Activated naive CD4-positive, alpha-beta T cell (primary cell): ENCODE measurements at places on chromosomes 1 and 21.

DNA sequence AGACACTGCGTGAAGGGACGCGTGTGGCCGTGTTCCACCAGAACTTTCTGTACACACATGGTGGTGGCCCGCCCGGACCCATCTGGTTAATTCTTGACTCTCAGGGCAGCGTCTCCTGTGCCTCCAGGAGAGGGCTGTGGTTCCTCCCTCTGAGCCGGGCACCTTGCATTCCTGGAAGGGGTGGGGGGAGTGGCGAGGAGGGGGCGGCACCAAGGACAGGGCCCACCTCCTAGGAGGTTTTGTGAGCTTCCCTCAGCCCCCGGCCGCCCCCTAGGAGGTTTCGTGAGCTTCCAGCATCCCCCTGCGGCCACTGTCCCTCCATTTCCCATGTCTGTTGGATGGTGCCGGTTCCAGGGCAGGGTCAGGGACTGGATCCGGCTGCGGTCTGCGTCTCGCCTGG is 28.9 kb downstream of the FAAP20 start:
- no peak for DNase-seq

DNA sequence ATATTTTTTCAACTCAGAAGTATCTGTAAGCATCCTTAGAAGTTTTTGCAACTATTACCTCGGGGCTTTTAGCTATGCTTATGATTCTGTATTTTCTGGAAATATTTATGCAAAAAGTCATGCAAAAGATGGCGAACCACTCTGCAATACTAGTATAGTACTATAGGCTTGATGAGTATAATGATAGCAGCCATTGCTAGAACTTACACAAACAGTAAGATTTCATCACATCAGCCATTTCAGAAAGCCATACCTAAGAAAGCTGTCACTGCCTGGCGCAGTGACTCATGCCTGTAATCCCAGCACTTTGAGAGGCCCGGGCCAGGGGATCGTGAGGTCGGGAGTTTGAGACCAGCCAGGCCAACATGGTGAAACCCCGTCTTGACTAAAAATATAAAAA is 227.1 kb downstream of the LRRC7 start:
- DNase-seq, result no peak

DNA sequence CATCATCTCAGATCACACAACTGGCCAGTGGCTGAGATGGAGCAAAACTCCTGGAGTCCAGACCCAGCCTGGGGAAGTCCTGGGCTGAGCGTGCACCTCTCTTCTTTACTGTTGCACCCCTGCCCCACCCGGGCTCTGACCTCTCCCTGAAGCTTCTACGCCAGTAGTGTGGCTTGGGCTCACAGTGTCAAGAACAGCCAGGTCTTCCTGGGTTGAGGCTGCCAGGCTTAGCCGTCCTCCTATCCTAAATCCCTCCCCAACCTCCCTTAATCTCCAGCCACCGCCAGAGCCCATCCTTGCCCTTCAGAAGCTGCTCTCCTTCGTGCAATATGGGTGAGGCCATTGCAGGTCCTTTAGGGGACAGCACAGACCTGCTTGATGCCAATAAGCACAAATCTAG is 399.2 kb upstream of the VAMP3 start:
- no peak for DNase-seq

GRCh38 chr21:17461014-17461413 is 51.8 kb upstream of the CXADR start:
- no peak for DNase-seq

DNA sequence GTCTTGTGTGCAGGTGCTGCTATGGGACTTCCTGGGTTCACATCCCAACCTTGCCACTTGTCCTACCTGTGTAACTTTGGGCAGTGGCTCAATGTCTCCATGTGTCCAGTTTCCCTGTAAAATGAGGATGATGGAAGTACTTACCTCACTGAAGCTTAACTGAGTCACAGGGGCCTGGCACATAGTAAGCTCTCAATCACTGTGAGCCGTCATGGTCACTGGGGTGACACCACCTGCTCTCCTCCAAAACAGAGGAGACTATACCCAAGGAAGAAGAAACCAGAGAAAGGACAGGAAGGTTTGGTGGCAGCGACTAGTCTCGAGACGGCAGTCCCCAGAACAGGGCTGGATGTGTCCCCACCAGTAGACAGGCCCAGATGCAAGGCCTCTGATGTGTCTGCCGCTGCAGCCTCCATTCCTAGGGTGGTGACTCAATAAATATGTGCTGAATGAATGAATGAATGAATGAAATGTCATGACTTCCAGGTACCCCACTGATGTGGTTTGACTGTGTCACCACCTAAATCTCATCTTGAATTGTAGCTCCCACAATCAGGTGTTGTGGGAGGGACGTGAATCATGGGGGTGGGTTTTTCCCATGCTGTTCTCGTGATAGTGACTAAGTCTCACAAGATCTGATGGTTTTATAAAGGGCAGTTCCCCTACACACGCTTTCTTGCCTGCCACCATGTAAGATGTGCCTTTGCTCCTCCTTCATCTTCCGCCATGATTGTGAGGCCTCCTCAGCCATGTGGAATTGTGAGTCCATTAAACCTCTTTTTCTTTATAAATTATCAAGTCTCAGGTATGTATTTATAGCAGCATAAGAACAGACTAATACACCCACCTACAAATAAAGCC is 13.0 kb upstream of the LRP8 start:
- DNase-seq, result no peak

GRCh38 chr1:26126321-26127084 is 14.9 kb downstream of the PDIK1L start:
- DNase-seq, result no peak

GRCh38 chr1:197356723-197357533 is 88.9 kb downstream of the CRB1 start:
- no peak for DNase-seq

DNA sequence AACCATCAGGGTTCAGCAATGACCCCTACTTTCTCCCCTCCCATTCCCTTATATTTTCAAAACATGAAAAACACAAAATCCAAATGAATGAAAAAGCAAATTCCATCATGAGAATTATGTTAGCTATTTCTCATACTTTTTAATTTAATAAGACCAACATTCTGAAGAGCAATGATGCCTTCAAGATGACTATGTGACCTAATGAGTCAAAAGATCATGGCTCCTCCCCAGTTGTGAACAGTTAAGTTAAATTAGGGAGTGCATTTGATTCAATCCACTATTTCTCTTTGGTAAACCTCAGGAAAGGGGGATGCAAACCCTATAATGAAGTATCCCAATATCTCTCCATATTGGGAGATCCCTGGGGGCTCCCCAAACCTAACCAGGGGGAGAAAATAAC is 36.5 kb downstream of the PUM1 start:
- DNase-seq, result no peak

GRCh38 chr1:67988066-67988465 is 62.4 kb downstream of the DIRAS3 start:
- DNase-seq, result no peak
